Placental pericyte (primary cell): ENCODE measurements at places on chromosomes 16 and 17. TPM values are rescaled to one million over a fixed set of nuclear protein-coding genes. Genes with fewer than 3 reads are reported as not detected.

CAVIN1 gene
- total RNA-seq = 437 and 1,037 TPM in 2 replicates

ABCC12 gene
- 0.14 TPM in 1 of 2 replicates, not detected in the other for total RNA-seq

SERPINF2 gene
- total RNA-seq = 0.14 and 0.22 TPM in 2 replicates

ANTKMT gene
- 25.4 and 30.6 TPM in 2 replicates for total RNA-seq

ABCA8 gene
- total RNA-seq = 0.57 and 3.7 TPM in 2 replicates

RASD1 gene
- total RNA-seq = 1.1 and 2.2 TPM in 2 replicates

BICDL2 gene
- under 0.01 TPM in 1 of 2 replicates, not detected in the other for total RNA-seq

ATP2A3 gene
- total RNA-seq = 19.9 and 27.6 TPM in 2 replicates

KRTAP2-1 gene
- not detected in 2 replicates for total RNA-seq

CXCL16 gene
- total RNA-seq = 0.57 and 3.1 TPM in 2 replicates

RNF43 gene
- not detected in 2 replicates for total RNA-seq

LRRC37A gene
- 4.0 and 4.2 TPM in 2 replicates for total RNA-seq

FZD2 gene
- 26.1 and 34.4 TPM in 2 replicates for total RNA-seq
